Stimulated activated CD4-positive, alpha-beta T cell treated with anti-CD3 and anti-CD28 coated beads, Interleukin-4, amount 100 ng/mL, for 1 hour (primary cell): ENCODE measurements at places on chromosomes 2 and 18.
A peak's percentile ranks its signal among the peaks of the same experiment; 100 is the strongest.

DNA sequence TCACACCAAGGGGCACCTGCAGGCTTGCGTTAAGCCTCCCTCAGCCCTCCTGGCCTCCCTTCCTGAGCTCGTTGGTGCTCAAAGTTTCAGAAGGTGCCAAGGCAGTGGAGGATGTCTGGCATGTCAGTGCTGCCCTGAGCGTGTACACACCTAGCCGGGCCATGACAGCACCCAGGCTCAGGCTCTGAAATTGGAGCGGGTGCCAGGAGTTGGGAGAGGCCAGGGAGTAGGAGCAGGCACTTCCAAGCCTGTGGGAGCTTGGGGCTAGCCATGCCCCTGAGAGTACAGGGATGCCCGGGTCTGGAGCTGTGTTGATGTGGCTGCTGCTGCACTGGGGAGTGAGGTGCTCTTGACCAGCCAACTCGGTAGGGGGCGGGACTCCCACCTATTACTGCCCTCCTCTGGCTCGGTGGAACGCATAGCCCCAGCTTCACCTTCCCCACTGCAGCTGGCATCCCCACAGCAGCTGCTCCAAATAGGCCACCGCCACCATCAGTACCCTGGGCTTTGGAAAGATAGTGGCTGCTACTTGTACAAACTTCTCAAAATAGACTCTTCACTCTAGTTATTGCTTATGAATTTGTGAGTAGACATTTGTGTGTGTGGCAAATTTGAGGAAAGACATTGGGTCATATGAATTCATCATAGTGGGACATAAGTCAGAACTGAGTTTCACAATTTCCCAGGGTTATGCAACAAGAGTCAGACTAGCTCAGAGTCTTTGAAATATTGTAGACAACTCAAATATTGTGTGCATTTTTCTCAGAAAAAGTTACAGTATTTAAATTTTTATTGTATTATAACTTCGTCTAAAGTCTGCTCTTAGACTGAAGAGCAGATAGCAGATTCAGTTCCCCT is 6.8 kb upstream of the PCARE start:
- no peak for DNase-seq

GRCh38 chr18:3886575-3887322 is 436.8 kb downstream of the TGIF1 start:
- DNase-seq: no peak

DNA sequence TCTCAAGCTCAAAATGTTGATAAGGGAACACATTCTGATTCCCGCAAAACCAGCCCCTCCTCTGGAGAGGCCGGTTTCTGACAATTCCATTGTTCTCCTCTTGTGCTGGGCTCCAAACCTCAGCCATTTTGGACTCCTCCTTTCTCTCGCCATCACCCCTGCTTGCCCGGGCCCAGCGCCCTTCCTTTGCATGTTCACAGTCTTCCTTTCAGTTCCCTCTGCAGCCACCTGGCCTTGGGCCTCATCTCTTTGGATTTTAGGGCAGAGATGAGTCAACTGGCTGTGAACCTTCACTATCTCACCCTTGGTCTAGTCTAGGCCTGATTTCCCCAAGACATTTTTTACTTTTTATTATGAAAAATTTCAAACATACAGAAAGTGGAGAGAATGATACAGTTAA is 155.9 kb upstream of the MAP3K20 start:
- no peak for DNase-seq

DNA sequence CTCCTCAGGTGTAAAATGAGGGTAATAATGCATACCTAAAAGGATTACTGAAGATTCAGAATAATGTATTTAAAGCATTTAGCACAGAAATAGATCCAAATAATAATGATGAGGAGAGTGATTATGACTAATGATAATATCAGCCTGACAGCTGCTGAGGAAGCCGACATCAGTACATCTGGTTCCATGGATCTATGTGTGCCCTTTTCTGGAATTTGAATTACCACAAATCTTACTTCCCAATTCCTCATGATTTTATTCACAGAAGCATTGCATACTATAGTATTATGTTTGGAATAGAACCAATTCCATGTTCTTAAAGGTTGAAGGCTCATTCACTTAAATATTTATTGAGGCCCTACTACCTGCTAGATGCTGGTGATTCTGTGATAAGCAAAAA is 248.9 kb upstream of the THUMPD2 start:
- no peak for DNase-seq

DNA sequence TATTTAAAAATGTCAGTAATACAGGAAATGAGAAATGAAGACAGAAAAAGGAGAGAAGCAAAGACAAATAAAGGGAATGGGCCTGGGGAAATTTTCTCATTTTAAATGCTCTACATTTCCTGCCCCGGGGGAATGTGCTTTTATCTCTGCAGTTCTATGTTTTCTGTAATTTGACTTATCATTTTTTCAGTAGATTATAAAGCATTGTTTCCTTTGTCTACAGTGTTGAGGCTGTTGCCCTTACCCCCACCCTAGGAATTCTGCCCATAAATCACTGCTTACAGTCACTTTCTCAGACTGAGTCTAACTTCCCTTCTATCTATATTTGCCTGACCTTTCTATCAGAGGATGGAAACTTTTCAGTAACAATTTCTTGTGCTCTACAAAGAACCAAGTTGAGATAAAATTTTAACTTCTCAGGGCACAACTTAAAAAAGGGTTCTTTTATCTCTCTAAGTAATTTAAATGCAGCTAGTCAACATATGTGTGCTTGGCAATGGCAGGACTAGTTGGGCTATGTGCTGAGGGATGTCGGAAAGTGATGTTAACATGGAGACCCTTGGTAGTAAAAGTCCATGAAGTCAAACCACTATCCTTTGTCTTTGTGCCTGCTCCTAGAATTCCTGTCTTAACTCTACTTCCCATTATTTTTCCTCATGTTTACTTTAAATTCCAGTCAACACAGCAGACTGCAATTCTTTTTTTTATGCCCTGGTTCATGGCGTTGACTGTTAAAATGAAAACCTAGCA is 146.5 kb upstream of the MMADHC start:
- no peak for DNase-seq

GRCh38 chr2:64635976-64636911 is 17.5 kb downstream of the SERTAD2 start:
- no peak for DNase-seq

GRCh38 chr18:23232331-23232730 is 97.0 kb downstream of the CABLES1 start:
- no peak for DNase-seq

DNA sequence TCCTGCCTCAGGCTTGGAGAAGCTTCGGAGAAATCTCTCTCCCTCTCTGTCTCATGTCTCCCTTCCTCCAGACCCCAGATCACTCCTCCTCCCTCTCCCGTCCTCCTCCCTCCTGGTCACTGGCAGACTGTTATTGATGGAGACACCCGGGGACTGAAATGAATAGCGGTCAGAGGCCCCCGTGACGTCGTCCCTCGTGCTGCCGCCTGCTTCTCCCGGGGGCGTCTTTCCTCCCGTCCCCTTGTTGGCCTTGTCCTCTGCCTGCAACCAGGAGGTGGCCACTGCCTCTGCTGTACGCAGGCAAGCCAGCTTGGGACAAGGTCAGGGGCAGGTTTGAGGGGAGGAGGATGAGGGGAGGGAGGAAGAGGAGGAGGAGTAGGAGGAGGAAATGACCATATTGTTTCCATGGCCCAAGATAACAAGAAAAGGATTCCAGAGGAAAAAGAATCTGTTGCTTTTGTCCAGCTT is 78.2 kb downstream of the CELF4 start:
- no peak for DNase-seq

DNA sequence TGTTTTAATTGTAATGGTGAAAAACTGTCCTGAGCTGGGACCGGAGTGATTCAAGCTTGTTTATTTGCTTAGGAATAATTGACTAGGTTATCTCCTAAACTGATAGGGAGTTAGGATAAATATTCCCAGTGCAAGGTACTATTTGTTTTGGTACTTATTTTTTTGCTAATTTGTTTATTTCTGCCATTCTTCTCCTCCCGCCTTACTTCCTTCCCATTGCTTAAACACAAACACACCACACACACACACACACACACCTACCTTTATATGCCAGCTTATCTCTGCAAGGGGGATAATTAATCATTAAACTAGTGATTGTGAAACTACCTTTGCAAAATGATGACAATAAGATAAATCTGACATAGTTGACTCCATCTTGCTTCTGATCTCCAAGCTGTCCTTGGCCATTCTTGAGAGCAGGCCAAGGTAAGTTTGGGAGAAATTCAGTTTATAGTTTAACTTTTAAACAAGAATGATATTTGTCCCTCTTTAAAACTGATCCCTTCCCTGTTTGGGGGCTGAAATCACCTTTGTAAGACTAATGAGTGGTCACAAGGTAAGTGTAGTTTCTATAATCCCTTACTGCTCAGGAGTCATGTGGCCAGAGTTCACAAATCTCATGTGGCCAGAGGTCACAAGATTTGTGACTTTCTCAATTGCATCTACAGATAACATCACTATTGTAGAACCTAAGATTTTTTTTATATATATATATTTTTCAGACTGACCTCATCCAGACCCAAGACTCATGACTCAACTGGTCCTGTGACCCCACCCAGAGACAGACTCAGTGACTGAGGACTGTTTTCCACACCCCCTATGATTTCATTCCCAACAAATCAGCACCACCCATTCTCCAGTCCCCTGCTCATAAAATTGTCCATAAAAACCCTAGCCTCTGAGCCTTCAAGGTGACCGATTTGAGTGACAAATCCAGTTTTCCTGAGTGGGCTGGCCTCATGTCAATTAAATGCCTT is 83.1 kb upstream of the LRRTM4 start:
- no peak for DNase-seq

- DNase-seq: no peak
Observed at GRCh38 chr2:201536754-201537153, 85.2 kb downstream of the STRADB start.

GRCh38 chr2:217279140-217279539 is 419.3 kb upstream of the TNP1 start:
- no peak for DNase-seq

DNA sequence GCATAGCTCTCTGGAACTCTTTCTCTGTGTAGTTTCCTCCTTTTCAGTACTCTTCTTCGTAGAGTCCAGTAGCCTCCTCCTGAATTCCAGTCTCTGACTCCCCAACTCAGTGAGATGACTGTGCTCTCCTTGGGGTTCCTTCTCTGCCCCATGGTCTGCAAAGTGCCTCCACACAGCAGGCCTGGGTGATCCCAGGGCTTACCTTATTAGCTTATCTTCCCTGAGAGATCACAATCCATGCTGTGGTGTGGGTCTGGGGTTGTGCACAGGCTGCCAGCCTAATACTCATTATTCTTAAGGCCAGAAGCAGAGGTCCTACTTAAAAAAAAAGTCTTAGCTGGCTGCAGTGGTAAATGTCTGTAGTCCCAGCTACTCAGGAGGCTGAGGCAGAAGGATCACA is 4.6 kb upstream of the GPR39 start:
- DNase-seq: no peak

GRCh38 chr2:101176803-101177202 is 25.6 kb upstream of the TBC1D8 start:
- no peak for DNase-seq

- DNase-seq: peak; percentile 41
Observed at GRCh38 chr2:37344453-37345361, at the start of gene QPCT. QPCT (plus strand) TSS chr2:37344630; CDS start chr2:37344732, 102 bp downstream.

GRCh38 chr2:143847257-143847656 is 672.7 kb downstream of the ZEB2 start:
- DNase-seq: no peak

DNA sequence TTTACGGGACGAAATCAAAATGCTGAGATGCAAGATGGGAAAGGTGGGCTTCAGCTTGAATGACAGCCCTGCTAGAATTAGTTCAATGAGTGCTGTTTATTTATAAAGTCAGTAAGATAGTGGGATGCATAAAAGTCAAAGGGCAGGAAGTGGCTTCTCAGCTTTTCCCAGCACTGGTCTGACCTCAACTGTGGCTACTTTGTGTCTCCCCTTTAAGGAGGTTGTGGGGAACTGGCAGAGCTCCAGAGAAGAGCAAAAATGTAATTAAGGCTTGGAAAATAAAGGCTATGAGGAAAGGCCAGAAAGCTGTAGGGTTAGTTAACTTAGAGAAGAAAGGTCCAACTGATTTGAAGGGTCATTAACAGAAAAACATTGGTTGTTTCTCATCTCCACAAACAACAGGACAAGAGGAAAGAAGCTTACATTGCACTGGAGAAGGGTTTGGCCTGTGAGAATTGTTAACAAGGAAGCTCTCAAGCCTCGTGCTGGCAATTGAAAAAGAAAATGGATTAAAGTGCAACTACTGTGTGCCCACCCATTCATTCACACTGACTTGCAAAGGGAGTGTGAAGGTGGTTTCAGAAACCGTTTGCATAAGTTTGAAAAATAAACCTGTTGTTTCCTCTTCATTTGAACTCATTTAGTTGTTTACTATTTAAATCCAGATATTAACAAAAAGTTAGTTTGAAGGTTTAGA is 68.8 kb upstream of the CD28 start:
- no peak for DNase-seq

DNA sequence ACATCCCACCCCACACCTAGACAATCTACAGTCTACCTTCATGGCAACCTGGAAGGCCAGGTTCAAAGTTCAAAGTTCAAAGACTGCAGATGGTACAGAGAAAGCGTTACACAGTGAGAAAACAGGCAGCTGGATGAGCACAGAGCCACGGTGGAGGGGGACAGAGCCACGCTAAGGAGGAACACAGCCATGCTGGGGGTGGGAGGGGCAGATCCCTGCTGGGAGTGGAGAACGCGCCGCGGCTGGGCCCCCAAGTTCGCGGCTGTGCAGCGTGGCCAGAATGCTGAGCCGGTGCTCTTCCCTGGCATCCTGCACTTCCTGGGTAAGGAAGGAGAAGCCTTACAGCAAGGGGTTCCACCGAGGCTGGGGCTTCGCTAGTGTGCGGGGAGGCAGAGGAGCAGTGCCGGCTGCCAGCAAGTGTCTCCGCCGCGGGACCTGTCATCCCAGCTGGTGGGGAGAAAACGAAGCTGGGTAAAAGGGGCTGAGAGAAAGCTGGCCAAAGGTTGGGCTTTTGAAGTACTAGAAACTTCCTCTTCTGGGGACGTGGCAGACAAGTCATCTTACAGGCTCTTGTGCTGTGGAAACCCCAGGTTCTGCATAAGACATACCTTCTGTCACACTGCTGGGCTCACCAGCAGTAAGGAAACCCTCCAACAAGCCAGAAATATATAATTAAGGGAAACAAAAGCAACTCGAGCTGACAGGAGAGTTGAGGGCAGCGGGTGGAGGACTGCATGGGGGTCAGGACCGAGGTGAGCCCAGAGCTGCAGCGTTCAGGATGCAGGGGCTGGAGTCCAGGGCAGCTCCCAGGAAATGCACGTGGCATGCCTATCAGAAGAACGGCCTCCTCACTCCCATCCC is 115.5 kb downstream of the HDAC4 start:
- peak; percentile 36 for DNase-seq

DNA sequence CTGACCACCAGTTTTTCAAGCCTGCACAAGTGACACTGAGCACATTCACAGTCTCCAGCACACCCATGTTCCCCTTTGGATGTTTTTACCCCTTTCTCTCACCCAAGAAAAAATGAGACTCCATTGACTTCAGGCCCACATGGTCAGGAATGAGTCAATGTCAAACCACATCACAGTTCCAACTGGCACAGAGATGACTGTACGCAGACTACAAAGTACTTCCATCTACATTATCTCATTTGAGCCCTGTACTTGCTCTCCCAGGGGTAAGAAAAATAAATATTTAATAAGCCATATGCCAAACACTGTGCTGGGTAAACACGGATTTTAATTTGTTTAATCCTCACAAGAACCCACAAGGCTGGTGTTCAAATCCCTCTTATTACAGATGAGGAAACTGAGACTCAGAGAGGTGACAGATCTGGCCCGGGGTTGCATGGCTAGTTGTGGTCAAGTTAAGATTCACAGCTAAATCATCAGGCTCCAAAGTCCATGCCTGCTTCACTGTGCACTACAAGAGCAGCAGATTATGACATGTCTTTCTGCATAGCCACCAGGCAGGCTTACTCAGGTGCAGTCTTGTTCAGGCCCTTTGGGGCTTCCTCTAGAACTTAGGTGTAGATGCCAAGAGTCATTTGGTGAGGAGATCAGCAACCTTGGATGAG is 106.1 kb downstream of the TXNL1 start:
- DNase-seq: no peak
